ENCODE measurements at places on chromosomes 16 and 17.

DNA sequence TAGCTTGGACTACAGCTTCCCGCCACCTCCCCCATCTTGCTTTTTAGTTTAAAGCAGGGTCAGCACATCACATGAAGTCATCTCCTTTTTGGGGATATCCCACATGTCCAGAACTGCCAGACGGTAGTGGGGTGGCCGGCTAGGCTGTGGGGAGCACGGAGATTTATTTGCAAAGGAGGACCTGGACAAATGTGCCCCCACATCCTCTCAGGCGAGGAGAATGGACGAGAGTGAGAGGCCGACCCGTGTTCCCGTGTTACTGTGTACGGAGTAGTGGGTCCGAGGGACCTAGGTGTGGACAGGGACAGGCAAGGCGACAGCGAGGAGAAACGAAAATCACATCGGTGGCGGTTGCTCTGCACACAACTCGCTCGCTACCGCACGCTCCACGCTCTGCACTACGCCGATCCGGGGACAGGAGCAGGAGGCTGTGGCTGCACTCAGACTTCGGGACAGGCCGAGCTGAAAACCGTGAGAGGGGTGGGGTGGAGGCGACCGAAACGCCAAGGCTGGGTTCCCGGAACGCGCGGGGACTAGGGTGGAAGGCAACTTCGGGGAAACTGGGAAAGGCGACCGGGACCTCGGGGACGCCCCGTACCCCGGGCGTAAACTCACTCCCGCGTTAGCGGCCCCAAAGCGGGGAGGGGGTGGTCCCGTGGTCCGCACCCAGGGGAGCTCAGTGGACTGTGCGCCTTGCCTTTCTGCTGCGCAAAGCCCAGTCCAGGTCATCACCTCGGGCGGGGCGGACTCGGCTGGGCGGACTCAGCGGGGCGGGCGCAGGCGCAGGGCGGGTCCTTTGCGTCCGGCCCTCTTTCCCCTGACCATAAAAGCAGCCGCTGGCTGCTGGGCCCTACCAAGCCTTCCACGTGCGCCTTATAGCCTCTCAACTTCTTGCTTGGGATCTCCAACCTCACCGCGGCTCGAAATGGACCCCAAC is at the start of gene MT1A:
Gene MT1A, plus strand, starts transcription at position 853 of the 937 bp plus-strand sequence. Its CDS starts 73 bp downstream, at position 926.
- no peak for DNase-seq

DNA sequence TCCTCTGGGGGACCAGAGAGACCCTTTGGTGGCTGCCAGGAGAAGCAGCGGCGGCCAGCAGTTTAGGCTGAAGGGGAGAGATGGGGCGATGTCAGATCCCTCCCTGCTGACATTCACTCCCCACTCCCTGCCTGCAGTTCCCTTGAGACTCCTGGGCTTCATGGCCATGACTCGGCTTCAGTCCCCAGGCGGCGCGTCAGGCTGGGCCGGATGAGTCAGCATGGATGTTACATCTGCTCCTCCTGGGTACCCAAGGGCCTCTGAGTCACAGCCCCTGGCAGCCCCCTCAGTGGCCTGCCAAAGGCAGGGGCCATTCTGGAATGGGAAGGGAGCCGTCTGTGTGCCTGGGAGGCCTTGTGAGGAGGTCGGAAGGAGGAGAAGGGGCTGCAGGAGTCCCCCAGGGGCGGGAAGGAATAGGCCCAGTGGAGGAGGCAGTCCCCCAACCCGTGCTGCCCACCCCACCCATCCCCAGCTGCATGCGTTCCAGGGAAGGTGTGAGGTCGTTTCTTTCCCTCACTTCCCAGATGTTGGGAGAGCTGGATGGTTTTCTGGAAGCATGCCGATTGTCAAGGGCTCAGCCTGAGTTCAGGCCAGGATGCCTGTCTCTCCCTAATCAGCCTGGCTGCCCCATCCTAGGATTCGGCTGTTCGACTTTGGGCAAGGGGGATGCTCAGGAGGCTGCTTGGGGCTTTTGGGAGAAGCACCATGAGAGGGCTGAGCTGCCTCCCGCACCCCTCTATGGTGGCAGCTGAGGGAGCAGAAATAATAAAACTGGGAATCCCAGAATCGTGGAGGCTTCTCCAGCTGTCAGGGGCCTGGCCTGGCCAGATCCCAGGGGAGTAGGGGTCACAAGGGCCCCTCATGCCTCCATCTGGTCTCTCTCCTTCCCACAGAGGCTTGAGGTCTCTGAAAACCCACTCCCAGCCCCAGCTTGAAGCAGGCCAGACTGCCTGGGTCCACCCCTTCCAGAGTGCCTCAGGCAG is 9.7 kb downstream of the RHBDL3 start:
- no peak for DNase-seq

GRCh38 chr16:27618606-27619327 is 68.8 kb downstream of the KATNIP start:
- no peak for DNase-seq

DNA sequence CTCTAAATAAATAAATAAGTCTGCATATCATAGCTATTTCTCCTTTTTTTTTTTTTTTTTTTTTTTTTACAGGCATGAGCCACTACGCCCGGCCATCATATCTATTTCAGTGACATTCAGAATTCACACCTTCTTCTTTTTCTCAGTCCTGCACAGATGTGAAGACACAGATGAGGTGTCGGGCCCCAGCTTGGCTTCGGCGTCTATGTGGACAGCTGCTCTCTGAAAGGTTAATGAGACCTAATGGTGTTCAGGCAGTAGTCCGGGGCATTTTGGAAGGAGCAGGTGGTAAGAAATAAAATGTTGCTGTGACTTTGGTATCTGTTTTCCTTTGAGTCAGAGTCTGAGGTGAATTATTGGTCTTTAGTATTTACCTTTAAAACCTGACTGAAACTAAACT is 23.6 kb downstream of the TANGO6 start:
- no peak for DNase-seq

GRCh38 chr17:72501404-72502370 is 380.9 kb downstream of the SOX9 start:
- DNase-seq, result no peak

- DNase-seq, result no peak
These were observed 83.2 kb upstream of the HNF1B start for GRCh38 chr17:37827905-37828650.

DNA sequence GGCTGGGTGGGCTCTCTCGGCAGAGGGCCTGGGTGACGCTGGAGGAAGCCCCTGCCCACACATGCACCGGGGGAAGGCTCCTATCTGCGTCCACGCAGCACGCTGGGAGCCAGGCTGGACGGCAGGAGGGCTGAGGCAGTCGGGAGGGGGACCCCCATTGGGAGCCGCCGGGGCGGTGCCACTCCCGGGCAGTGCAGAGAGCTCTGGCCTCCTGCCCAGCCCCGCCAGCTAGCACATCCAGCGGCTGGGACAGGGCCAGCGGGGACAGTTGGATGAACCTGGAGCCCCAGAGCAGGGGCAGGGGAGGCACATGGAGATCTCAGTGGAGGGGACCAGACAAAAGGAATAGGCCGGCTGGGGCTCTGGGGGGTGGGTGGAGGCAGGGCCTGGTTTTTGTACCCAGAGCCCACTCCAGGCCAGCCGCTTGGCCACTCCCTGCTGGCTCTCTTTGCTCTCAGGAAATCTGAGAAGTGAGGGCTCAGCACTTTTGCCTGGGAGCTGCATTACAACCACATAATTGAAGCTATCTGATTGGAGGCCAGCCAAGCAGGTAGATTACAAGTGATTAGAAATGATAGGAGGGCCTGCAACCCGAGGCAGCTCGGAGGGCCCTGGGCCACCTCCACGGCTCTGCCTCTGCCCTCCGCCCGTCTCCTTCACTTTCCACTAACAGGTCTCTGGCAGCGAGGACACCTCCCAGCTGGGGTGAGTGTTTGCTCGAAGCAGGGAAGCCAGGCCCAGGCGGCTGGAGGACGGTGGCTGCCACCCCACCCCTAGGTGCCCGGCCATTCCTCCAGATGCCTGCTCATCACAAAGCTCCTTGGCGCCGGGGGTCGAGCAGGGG is 40.1 kb downstream of the ENGASE start:
- DNase-seq, result peak; percentile 20

DNA sequence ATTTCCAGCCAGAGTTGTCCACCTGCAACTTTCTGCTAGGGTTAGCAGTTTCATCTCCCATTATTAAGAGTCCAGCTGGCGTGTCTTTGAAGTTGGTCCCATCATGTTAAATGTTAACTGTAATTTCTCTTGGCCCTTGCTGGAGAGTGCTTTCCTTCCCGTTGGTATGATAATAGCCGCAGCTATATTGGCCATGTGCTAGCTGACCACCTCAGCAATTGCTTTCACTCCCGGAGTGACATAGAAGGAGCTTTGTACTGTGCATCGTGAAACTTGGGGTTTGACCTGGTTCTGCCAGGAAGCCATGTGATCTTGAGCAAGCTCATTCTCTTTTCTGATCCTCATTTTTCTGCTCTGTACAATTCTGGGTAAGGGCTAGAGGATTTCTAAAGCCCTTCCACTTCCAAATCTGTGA is 81.0 kb upstream of the TBX2 start:
- no peak for DNase-seq

- DNase-seq, result no peak
These were observed 932 bp downstream of the ZNF267 start for GRCh38 chr16:31874366-31875111.

DNA sequence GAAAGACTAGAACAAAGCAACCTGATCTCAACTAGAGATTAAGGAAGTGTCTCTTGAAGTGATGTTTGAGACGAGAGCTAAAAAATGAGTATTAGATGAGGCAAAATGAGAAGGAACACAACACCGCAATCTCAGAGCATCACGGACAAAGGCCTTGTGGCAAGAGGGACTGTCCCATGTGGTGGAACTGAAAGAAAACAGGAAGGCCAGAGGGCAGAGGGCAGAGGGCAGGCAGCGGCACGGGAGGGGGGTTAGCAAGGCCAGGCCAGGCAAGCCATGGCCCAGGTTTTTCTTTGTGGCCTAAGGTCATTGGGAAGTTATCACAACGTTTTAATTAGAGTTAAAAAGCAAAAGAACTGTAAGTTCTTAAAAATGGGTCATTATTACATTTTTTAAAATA is 22.5 kb downstream of the RPA1 start:
- DNase-seq, result no peak

DNA sequence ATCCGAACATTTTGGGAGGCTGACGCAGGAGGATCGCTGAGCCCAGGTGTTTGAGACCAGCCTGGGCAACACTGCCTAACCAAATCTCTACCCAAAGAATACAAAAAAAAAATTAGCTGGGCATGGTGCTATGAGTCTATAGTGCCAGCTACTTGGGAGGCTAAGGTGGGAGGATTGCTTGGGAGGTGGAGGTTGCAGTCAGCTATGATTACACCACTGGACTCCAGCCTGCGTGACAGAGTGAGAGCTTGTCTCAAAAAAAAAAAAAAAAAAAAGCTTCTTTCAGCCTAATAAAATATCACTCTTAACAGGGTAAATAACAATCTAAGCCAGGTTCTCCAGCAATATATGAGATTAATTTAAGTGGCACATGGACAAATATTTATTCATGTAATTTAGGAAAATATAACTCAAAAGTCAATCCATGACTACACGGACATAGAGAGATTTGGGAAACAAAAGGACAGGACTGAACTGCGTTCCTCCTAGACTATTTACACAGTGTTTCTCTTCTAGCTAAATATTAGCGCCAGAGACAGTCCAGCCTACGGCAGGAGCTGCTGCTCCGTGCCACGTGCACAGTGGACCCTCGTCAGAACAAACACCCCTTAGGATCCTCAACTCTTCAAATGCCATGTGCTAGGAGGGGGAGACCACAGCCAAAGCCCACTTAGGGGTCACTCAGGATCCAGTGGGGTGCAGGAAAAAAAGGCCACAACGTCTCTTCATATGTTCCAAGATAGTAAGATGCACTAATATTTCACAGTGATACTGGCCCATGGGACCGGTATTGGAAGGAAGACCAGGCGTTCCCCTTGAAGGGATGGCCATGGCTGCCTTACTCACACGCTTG is 8.7 kb downstream of the USP36 start:
- no peak for DNase-seq

DNA sequence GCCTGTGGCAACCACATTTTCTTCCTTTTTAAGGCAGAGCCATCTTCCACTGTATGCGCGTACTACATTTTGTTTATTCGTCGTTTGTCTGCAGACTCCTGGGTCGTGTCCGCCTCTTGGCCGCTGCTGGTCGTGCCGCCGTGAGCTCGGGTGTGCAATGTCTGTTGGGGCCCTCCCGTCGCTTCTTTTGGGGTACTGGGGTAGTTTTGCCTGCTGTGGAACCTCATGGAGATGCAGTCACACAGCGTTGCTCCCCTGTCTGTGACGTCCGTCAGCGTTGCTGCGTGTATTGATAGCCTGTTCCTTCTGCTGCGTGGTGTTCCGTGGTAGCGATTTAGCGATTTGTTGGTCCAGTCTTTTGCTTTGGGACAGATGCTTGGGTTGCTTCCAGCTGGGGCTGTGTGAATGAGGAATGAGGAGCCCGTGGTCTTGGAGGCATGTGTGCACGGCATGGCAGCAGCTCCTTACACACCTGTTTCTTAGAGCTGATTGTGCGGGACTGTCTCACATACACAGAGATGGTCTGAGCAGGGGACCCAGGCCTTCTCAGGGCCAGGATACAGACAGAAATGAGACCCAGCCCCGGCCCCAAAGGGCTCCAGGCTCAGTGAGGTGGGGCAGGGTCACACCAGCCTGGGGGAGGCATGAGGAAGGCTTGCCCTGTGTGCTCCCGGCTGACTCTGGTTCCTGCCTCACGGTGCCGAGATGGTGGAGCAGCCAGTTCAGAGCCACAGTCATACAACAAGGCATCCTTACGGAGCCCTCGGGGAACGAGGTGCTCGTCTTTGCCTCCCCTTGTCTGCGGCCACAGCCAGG is 78.4 kb upstream of the GSE1 start:
- no peak for DNase-seq
